ENCODE measurements at places on chromosomes 2 and 18.
A peak's percentile ranks its signal among the peaks of the same experiment; 100 is the strongest.

GRCh38 chr2:12817870-12818269, 101.1 kb downstream of the TRIB2 start:
- no peak for DNase-seq

- DNase-seq: no peak
Measured at GRCh38 chr2:185147361-185147760, 549.0 kb downstream of the ZNF804A start.

DNA sequence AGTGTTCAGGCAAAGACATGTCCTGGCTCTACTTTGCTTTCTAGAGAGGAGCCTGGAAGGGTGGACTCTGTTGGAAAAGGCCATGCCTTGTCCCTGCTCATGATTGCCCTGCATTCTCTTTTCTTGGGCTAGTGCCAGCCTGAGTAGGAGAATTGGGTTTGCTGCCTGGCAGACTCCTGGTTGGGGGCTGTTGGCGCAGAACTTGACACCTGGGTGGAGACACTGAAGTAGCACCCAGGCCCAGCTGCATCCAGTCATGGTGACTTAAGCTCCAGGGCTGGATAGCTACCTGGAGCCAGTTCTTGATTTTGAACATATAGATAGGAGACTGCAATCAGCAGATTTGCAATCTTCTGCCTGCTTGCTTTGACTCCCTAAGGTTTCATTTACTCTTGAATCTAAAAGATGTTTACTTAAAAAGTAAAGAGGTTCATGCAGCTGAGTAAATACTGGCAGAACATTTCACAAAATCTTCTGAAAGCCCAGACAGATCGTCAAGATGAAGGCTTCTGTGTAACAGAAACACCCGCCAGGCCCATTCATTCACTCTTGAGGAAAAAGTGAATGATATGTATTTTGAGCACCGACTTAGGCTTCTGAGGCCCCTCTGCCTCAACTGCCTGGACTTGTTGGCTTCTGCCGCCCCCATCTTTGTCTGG, 38.0 kb upstream of the YWHAQ start:
- no peak for DNase-seq

GRCh38 chr2:182240862-182241371, 185.9 kb downstream of the PDE1A start:
- peak; percentile 16 for DNase-seq

- DNase-seq: peak; percentile 75
Measured at GRCh38 chr2:69306822-69307578, 80.0 kb downstream of the GFPT1 start.

- no peak for DNase-seq
Measured at GRCh38 chr2:18719978-18720775, 130.8 kb upstream of the NT5C1B start.

GRCh38 chr18:50401888-50402287, 27.0 kb downstream of the SKA1 start:
- no peak for DNase-seq

- no peak for DNase-seq
Measured at GRCh38 chr2:237892984-237893595, 33.7 kb downstream of the RAMP1 start.

GRCh38 chr2:128520791-128521190, 202.1 kb upstream of the HS6ST1 start:
- DNase-seq: no peak

- no peak for DNase-seq
Measured at GRCh38 chr18:61833387-61833786, 59.4 kb downstream of the RNF152 start.

- no peak for DNase-seq
Measured at GRCh38 chr18:57431002-57431382, 4.2 kb upstream of the ONECUT2 start.

GRCh38 chr2:240239325-240239724, 98.9 kb upstream of the OTOS start:
- DNase-seq: no peak

GRCh38 chr2:241924909-241925250, 55.4 kb downstream of the RTP5 start:
- no peak for DNase-seq

- DNase-seq: no peak
Measured at GRCh38 chr2:28678944-28679343, 72.7 kb upstream of the PPP1CB start.

- no peak for DNase-seq
Measured at GRCh38 chr2:220473611-220474010, 846.2 kb downstream of the SLC4A3 start.

DNA sequence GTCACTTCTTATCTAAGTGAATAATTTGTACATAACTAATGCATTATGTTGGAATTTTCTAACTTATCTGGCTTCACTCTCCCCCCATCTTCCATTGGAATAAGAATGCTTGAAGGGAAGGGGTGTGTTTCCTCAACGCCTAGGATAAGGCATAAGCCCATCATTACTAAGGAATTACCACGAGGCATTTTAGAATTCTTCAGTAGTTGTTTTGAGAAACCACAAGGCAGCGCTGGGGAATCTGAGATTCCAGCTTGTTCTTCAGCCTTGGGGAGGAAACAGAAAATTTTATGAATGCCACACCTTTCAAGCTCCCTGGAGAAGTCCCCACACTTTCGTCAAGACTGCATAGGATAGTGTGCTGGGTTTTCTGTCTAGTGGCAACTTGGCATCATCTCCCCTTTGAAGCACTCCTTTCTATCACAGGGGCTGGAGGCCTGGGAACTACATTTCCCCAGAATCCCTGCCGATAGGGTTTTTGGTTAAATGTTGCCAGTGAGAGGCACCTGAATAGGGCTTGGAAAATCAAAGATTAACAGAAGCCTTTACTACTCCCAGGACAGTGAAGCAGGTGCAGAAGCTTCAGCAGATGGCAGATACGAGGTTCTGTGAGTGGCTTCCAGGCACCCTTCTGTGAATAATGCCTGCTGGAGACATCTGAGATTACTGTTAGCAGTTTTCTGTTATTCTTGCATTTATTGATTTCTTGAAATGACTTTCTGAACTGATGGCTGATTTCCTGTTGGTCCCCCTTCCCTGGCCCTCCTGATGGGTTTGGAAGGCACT, 192.7 kb upstream of the REV1 start:
- no peak for DNase-seq

DNA sequence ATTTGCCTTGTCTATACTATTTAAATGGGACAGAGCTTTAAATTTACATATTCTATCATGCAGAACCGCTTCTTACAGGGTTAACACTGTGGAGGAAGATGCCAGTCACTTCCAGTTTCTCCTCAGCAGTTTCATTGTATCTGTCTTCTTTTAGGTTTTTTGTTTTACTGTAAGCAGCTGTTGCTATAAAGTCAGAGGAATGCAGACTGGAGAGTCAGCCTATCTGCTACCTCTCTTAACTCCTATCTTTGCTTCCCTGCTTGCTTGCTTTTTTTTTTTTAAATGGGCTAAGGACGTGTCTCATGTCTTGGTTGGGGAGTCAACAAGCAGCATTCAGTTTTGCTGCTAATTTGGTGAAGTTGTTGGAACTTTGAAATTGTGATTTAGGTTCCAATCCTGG, 8.9 kb downstream of the EPC2 start:
- DNase-seq: no peak

DNA sequence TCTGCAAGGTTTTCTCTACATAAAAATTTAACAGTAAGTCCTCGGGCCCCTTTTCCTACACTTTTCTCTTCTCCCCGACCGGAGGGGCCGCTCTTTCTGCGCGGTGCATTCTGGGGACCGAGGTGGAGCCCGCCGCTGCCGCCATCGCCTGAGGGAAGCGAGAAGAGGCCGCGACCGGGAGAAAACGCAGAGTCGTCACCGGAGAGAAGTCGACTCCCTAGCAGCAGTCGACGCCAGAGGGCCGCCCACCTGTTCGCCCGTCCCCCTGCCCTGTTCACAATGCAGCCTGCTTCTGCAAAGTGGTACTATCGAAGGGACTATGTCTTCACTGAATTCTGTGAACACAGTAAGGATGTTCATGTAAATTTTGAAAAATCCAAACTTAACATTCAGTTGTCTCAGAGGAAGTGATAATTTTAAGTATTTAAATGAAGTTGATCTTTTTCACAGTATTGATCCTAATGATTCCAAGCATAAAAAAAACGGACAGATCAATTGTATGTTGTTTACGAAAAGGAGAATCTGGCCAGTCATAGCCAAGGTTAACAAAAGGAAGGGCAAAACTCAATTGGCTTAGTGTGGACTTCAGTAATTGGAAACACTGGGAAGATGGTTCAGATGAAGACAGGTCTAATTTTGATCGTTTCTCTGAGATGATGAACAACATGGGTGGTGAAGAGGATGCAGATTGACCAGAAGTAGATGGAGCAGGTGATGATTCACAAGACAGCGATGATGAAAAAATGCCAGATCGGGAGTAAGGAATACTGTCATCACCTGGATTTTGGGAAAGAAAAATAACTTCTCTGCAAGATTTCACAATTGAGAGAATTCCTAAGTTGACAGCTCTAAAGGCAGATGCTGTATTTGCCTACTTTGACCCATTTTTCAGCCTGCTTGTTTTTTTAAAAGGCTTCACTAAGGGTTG, 55.8 kb downstream of the ASXL2 start:
- DNase-seq: peak; percentile 82

DNA sequence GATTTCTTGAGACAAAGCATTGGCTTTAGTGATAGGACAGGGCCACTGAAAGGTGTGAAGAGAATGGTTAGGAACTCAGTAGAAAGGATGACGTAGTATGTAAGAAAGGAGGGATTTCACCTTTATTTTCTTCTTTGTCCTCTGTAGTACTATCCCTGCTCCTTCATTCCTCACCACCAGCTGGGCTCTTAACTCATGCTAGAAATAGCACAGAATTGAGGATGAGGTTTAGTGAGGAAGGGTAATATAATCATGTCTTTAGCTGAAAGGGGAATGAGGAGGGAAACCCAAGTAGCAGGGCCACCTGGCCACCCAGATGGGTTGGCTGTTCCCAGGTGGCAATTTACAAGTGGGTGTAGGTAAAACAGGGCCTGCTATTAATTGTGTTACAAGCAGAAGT, 15.2 kb downstream of the ACVR2A start:
- DNase-seq: no peak

DNA sequence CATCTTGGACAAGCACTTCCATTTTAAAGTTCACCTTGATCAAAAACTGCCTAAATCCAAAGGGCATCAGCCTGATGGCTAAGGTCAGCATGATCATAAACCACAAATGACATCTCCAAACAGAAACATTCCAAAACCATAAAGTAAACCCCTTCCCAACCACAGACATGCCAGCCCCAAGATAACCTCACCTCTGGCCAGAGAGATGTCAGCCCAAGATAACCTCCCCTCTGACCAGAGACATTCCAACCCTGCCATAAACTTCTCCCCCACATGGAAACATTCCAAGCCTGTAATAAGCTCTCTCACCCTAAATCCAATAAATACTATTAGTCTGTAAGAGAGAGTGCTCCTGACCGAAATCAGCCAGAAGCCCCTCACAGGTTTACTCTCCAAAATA, 18.6 kb upstream of the MARCO start:
- no peak for DNase-seq

DNA sequence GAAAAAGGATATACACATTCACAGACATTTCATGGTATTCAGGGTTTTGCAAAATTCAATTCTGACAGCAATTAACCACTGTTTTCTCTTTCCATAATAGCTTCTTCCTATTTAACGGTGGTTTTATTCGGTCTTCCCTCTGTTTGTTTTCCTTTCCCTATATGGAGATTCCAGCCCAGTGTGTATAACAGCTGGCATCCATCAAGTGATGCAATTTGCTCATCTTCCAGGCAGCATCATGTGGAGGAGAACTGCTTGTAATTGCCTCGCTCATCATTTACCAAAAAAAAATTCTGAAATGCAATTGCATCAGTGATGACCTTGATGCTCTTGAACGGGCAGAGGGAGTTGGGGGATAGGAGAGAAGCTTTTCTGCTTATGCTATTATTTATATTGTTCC, 165.9 kb upstream of the PGAP1 start:
- no peak for DNase-seq

GRCh38 chr2:192122946-192123345, 71.8 kb downstream of the TMEFF2 start:
- DNase-seq: no peak

- no peak for DNase-seq
Measured at GRCh38 chr2:132891498-132891897, 221.5 kb upstream of the LYPD1 start.

GRCh38 chr18:12359515-12359927, 17.5 kb downstream of the AFG3L2 start:
- no peak for DNase-seq

GRCh38 chr18:74427442-74428112, 29.5 kb downstream of the DIPK1C start:
- no peak for DNase-seq

DNA sequence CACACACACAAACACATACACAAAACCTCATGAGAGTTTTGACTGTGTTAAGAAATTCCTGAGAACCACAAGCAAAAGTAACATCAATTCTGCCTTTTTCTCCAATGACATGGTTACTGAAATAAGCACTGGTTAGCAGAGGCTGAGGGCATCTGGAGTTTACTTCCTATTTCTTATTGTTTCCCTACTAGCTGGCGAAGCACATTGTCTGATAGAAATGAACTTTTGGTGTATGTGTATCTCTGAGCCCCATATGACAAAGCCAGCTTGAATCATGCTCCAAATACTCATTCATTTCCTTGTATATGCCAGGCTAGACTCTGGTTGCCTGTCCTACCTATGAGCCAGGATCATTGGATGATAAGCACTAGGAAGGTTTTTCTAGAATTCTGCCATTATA, 203.1 kb downstream of the NCKAP5 start:
- DNase-seq: no peak

GRCh38 chr2:149064365-149064841, 25.9 kb downstream of the LYPD6B start:
- no peak for DNase-seq

DNA sequence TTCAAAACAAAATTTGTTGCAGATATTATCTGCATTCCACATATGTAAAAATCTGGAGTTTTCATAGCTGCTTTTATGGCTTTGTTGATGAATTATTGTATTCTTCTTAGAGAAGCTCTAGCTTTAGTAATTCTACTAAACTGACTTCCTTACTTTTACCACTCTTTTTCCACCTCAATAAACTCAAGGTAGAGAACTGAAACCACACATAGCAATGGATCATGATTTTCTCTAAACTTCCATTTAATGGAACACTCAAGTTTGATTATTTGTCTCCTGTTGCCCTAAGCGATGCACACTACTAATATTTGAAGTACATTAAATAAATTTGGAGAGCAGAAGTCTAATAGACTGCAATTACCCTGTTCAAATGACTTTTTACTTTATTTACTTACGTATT, 192.0 kb downstream of the NBAS start:
- DNase-seq: no peak

- DNase-seq: no peak
Measured at GRCh38 chr2:198045227-198045626, 240.8 kb downstream of the PLCL1 start.

GRCh38 chr2:43057742-43058725, 168.4 kb downstream of the ZFP36L2 start:
- DNase-seq: no peak

- no peak for DNase-seq
Measured at GRCh38 chr2:73225513-73226360, 7.3 kb downstream of the PRADC1 start.

- DNase-seq: no peak
Measured at GRCh38 chr2:18406219-18406618, 154.2 kb downstream of the RDH14 start.

GRCh38 chr2:158042666-158043065, 59.0 kb upstream of the UPP2 start:
- no peak for DNase-seq

- no peak for DNase-seq
Measured at GRCh38 chr2:71385012-71385411, 53.4 kb downstream of the ZNF638 start.

Data from head of caudate nucleus (tissue), 42 donors.